ENCODE measurements at places on chromosomes 11 and 22. TPM values are rescaled to one million over a fixed set of nuclear protein-coding genes. Genes with fewer than 3 reads are reported as not detected.
A peak's percentile ranks its signal among the peaks of the same experiment; 100 is the strongest.

DNA sequence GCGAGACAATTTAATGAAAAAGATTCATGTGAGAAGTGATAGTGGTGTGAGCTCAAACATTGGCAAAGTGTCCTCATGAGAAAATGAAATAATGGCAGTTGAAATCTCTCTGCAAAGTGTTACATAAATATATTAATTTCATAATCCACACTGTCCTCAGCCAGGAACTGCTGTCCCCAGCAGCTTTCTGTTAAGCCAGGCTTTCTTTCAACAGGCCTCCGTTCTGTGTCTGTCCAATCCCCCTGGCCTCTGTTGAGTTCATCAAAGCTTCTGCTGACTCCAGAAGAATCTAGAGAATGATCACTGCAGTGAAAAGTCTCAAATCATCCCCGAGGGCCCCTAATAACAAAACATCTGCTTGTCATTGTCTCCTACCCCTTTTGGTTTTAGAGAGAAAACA is 10.0 kb upstream of the ASCC2 start:
- DNase-seq: no peak

- DNase-seq: no peak
These were observed 36.7 kb downstream of the CAPN1 start for GRCh38 chr11:65218446-65218845.

KRTAP5-2 gene
- not detected for total RNA-seq

DNA sequence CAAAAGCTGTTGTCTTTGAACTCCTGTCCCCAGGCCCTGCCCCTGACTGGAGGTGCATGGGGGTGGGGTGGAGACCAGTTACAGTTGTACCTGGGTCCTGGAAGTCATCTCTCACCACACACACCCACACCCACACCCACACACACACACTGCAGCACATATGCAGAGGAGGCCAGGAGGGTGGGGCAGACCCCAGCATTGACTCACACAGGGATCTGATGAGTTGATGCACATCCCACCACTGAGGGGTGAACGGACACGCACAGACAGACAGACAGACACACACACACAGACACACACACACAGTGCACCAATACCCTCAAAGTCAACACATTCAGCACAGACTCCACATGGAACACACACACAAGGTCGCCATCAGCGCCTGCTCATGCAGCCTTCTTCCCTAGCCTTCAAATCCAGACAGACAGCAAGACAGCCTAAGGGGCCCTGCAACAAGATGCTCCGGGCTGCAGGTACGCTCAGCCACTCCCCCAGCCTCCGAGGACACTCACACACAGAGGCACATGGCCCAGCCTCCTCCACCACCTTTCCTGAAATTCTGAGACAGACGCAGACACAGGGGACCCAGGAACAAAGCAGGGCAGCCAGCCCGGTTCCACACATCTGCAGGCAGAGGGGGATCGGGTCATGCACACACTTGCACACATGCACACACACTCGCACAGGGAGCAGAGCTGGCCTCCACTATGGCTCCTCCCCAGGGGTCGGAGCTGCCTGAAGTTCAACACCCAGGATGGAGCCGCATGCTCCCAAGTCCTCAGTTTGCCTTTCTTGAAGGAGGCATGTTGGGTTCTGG is 26.5 kb downstream of the SYT7 start:
- DNase-seq: peak; percentile 18

DNA sequence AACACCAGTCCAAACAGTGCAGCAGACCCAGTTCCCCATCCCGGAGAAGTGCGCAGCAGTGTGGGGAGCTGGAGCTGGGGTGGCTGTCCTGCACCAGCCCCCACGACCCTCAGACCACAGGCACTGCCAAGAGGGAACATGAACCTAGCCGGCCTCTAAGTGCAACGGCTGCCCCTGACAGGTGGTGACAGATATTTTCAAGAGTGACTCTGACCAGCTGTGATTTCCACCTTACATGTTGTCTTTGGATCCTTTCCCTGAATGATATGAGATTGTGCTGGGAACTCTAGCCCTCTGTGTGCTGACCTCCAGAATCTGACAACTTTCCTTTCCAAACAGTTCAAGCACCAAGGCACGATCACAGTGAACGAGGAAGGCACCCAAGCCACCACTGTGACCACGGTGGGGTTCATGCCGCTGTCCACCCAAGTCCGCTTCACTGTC is 12.6 kb downstream of the SERPIND1 start:
- DNase-seq: no peak

DNA sequence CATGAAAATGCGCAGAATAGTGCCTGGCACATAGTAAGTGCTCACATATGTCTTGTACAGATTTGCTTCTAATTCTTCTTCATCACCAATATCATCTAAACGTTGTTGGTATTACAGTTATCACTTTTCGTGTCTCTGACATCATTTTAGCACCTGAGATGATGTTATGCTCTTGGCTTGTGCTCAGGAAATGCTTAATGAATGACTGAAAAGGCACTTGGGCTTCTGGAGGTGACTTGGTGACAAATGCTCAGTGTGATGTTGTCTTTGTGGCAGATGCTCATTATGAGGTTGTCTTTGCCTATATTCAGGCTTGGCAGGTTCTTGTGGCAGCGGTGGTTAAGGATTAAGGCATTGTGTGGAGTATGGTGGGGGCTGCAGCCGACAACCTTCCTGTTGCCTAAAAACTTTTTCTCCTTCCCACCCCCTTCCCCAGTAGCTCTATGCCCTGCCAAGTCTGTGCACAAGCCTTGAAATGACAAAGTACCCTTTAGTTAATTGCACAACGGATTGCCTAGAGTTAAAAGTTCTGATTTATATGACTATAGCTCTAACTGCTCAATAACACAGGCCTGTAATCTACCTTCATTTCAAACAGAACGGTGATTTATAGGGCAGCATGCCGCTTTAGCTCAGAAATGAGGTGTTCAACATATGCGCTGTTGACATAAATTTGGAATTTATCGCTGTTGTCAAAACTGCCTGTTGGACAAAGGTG is 82.5 kb downstream of the ZBTB16 start:
- no peak for DNase-seq

DNA sequence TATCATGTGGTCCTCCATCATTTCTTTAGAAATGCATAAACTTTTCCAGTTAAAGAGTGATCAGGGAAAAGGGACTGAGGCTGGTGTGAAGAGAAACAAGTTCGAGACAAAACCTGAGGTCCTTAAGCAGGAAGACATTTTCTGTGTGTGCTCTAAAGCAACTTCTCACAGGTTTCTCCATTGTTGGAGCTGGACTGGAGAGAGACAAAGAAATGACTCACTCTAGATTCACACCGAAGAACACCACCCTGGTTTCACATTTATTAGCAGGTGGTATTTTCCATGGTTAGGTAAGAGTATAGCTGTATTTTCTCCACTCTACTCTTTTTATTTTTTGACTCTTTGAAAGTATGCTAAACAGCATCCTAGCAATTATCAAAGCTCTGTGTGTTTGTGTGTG is 736.4 kb downstream of the KCNA4 start:
- DNase-seq: no peak

DNA sequence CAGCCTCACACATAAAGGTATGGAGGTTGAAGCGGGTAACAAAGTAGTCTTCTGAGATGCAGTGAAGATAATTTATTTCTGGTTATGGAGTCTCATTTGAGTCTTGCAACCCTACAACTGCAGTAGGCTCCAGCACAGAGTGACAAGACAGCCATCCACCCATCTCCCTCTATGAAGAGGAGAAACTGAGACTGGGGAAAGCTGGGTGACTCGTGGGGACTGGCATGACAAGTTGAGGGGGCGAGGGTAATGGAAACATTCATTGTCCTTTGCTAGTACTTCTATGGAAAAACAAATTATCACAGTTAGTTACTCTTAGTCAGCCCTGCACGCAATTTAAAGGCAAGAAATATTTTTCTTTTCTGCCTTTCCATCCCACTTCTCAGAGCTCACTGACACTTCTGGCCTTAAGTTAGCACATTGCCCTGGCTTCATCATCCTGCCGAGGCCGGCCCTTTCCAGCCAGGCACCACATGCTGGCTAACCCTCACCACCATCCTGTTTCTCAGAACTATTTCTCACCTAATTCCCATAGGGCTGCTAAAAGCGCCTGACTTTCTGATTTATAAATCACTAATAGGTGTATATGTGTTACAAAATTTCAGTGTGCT is 361.1 kb downstream of the ETS1 start:
- DNase-seq: peak; percentile 53

DNA sequence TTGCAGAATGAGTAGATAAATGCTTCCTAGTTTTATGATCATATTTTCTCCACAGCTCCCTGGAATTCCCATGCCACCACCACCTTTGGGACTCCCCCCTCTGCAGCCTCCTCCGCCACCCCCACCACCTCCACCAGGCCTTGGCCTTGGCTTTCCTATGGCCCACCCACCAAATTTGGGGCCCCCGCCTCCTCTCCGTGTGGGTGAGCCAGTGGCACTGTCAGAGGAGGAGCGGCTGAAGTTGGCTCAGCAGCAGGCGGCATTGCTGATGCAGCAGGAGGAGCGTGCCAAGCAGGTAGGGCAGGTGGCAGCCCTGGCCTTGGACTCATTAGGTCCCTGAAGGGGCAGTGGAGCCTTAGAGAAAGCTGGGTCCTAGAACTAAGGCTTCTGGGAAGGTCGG is 2.9 kb downstream of the SF3B2 start:
- DNase-seq: no peak

OR5M3 gene
- not detected for total RNA-seq

HBB gene
- not detected for total RNA-seq

DNA sequence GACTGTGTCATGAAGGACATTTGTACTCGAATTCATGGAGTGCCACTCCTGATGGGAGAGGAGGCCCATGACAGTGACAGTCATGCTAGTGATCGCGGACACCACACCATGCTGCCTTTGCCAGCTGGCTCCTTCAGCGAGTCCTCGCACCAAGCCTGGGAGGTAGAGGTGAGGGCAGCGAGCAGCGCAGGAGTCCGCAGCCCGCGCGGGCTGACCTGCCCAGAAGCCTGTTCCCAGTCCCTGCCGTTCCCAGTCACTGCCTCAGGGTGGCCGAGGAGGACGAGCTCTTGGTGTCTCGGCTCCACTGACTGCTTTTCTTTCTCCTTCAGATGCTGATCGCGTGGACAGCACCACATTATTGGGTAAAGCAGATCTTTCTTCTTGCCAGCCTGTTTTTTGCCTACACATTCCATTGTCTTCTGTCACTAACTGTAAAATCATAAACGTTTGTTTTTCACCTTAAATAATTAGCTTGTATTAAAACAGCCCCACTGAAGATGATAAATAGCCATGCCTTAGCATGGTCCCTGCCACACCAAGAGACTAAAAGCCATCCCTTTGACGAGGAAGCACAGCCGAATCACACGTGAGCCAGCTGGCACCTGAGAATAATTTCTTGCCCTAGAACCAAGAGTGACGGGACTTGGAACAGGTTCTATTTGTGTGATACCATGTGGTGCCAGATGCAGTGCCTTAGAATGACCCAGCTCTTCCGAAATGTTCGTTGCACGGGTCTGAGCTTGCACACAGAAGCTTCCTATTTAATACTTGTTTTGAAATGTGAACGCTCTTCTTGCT is 25.5 kb downstream of the FAM118A start:
- no peak for DNase-seq

- no peak for DNase-seq
These were observed 1.7 kb downstream of the ESRRA start for GRCh38 chr11:64306876-64307622.

PTDSS2 gene
- 18.0 TPM for total RNA-seq

OR51E2 gene
- total RNA-seq: not detected

DNA sequence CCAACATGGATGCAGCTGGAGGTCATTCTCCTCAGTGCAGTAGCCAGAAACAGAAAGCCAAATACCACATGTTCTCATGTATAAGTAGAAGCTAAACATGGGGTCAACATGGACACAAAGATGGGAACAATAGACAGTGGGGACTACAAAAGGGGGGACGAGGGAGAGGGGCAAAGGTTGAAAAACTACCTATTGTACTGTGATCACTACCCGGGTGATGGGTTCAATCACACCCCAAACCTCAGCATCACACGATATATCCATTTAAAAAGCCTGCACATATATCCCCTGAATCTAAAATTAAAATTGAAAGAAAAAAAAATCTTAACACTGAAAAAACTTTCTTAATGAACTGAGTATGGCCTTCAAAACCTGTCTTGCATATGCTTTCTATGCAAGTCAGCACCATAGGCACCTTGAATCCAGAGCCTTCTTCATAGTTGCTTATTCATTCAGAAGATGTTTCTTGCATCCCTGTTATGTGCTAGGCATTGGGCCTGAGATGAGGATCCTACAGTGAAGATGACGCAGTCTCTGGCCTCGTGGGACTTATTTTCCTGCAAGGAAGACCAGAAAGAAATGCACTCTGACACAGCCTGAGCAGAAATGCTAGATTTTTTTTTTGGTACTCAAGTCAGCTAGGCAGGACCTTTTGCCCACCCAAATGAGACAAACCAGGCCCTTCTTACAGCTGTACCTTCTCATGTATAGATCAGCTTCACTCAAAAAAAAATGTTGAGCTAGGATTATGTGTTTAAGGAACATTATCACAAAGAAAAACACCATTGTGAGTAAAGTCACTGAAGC is 21.0 kb downstream of the NNMT start:
- DNase-seq: no peak

GRCh38 chr11:35017528-35018342 is 101.3 kb downstream of the PDHX start:
- no peak for DNase-seq

DNA sequence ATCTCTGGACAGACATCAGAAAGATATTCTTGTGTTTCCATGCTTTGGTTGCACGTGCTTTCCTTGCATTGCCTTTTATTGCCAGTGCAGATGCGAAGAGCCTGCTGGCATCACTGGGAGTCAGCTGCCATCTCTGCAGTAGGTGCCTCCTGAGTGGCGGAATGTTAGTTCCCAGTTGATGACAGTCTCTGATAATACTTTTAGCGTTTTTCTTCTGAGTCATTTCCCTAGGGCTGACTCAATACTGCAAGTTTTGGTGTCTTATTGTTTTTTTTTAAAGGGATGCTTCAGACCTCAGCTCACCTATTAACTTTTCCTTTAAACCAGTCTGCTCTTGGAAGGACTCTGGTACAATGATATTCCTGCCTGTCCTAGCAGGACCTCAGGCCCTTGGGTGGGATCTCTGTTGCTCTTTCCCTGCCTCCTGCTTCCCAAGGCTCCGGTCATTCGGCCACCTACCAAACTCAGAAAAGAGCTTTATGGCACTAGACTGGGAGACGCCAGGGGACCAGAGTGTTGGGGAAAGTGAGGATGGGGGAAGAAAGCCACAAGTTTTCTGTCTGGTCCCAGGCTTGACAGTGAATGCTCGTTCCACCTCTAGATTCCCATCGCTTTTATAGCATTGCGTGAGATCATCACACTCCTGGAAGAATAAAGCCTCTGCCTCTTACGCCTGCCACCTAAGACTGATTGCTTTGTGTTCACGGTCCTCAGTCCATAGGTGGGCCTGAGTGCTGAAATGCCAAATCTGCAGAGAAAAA is 308.7 kb downstream of the DDX10 start:
- no peak for DNase-seq

- DNase-seq: no peak
These were observed 713.8 kb downstream of the TBC1D22A start for GRCh38 chr22:47476231-47476630.

Measured in activated CD8-positive, alpha-beta T cell treated with anti-CD3 and anti-CD28 coated beads for 36 hours (primary cell).